ENCODE measurements at places on chromosomes 2 and 18.

DNA sequence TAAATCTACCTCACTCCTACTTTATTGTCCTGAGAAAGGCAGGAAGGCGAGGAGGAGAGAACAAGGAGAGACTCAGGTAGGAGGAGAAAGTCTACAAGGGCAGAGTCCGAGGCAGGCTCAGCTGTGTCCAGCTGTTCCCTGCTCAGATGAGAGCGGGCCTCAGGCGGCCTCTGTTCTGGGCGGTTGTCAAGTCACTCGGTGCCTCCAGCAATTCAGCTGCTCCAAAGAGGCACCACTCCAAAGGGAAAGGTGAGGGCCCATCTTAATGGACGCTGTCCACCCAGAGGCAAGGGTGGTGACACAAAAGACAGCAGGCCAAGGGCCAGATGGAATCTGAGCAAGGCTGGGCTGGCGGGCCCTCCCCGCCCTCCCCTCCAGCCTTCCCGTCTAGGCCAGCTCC, 101.4 kb upstream of the EPAS1 start:
- no peak for DNase-seq

GRCh38 chr2:188810586-188810985, 163.6 kb upstream of the COL3A1 start:
- DNase-seq: no peak

GRCh38 chr2:233174137-233174536, 77.3 kb upstream of the ATG16L1 start:
- no peak for DNase-seq

DNA sequence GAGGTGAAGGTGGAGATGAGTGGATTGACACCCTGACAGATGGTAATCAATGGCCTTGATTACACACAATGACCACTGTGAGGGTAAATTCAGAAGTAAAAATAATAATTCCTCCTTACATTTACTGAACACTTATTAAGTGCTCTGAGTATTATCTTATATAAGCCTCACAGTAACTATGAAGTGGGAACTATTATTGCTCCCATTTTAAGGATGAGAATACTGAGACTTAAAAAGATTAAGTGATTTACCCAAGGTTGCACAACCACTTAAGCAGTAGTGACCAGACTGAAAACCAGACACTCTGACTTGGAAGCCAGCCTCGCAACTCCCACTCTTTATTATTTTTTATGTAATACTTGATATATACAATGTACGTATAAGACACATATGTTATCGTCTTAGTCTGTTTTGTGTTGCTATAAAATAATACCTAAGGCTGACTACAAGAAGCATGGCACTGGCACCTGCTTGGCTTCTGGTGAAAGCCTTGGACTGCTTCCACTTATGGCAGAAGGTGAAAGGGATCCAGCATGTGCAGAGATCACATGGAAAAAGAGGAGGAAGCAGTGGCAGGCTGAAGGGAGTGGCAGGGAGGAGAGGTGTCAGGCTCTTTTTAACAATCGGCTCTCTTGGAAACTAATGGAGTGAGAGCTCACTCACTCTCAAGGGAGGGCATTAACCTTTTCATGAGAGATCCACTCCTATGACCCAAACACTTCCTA, 41.5 kb upstream of the C1D start:
- no peak for DNase-seq

DNA sequence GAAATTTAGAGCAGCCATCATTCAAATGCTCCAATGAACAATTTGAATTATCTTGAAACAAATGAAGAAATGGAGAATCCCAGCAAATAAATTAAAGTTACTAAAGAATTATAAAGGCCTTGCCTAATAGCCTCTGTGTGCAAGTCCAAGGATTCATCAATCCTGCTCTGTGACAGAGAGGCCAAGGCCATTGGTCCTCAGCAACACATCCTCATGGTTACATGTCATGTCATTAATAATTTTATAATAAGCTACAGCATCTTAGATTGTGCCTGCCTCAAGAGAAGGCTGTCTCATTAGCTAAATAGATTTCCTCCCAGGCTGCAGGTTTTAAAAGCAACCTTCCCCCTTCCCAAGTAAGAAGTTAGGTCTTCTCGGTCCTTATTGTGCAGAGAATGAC, 611.6 kb downstream of the FBXO15 start:
- DNase-seq: no peak

DNA sequence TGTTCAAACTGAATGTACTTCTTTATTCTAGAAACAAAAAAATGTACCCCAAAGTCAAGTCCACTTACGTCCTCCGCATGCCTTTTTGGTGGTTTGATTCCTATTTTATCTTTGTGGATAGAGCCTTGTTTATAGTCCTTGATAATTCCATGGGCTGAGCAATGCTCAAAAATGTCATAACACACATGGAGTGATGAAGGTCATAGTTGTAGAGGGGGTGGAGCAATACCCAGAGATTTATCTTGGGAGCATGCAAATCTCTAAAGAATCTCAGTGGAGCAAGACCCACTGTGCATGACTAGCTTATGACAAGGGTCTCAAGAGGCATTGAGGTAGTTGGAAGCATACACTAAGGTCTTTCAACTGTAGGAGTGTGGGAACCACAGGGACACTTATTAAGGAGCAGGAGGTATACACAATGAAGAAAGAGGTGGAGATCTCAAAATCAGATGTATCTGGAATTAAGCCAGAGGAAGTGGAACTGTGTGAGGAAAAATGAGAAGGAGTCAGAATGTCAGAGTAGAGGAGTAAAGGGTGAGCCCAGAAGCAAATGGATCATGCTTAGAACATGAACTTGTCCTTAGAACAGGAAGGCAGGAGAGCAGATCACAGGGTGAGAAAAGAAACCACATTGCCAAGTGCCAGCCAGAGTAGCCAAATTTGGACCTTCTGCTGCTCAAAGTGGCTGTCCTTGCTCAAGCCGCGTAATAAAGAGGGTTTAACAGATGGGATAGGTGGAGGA, 68.1 kb upstream of the STK39 start:
- no peak for DNase-seq

- no peak for DNase-seq
Measured at GRCh38 chr2:36680012-36680411, 16.5 kb upstream of the VIT start.

DNA sequence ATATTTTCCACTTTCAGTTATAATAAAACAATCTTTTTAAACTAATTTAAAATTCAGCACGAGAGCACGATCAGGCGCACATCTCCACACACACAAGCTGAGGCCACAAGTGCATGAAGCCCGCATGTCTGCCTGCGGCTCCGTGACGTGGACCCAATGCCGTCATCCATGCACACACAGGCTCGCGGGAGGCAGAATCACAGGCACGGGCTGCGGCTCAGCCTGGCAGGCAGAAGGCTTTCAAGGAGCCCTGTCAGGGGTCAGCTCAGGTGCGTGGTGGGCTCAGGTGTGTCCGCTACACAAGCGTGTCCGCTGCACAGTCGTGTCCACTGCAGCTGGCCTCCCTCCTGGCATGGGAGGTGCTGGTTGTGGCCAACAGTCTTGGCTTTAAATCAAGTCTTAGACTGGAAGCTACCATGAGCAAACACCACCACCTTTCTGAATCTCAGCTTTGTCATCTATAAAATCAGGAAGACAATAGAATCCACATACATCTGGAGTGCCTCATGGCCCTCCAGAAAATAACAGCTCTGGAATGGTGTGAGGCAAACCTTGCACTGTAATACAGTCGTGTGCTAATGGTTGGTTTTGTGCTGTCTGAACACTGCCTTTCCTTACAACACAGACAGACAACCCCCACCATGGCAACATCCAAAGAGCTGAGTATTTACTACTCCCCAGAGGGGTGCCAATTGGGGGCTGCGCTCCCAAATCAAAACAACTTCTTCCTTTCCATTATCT, 210.1 kb downstream of the NDUFA10 start:
- no peak for DNase-seq

DNA sequence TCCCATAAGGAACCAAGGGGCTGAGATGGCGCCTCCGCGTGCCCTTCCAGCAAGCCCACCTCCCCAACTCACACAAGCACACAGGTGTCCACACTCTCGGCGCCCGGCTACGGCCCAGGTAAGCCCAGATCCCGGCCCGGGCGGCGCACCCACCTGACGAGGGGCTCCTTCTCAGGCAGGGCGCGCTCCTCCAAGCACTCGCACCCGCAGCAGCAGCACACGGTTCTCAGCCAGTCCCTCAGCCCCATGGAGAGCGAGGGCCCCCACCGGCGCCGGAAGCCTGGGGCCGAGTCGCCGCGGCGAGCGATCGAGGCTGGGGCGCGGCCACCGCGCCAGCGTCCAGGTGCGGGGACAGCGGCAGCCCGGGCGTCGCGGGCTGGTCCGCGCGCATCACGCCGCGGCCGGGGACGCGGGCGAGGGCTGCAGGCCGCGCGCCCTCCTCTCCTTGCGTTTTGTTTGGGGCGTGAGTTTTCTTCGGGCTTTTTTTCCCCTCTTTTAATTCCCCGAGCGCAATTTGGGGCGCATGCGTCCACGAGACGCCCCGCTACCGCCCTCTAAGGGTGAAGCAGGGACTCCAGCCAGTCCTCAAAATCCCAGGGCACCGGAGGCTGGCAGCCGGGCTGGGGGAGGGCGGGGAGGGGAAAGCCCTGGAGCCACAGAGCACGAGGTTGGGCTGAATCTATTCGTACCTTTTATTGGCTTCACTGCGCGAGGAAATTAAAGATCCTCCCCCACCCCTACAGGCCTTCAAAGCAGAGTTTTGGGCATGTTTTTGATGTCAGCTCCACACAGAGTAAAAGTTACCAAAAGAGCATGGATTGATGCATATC, at the start of gene MREG:
MREG (minus strand) TSS at position 472 of the 830 bp plus-strand sequence; CDS start at position 248, 224 bp downstream.
- peak; percentile 70 for DNase-seq

Measured in putamen (tissue), 1 donor.